Activated gamma-delta T cell treated with Interleukin-2 at 50 U/mL for 16 hours (primary cell): ENCODE measurements at places on chromosomes 1 and 21.

DNA sequence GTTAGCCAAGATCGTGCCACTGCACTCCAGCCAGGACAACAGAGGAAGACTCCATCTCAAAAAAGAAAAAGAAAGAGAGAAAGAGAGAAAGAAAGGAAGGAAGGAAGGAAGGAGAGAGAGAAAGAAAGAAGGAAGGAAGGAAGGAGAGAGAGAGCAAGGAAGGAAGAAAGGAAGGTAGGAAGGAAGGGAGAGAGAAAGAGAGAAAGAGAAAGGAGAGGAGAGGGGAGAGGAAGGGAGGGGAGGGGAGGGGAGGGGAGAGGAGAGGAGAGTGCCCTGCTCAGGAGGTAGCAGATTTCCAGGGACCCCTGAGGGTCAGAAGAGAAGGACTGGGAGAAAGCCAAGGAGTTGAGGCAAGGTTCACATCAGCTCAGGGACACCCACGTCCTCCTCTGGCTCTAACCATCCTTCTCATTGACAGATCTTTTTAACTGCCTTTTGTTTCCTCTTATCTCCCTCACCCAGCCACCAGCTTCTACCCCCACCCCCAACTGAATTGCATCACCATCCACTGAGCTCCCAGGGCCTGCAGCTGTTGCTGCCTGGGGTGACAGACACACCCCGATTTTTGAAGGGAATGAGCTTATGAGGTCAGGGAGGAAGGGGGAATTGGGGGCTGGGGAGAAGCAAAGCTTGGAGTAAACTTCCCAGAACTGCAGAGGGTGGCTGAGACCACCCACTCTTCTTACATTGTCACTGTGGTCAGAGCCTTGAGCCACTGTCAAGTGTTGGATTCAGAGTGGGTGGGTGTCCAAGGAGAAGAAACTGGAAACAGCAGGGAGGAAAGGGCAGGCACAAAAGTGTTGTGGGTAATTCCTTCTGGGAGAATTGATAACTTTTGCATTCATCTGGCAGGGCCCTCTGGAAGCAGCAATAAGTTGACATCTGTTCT is 91.6 kb downstream of the GLUL start:
- no peak for DNase-seq

DNA sequence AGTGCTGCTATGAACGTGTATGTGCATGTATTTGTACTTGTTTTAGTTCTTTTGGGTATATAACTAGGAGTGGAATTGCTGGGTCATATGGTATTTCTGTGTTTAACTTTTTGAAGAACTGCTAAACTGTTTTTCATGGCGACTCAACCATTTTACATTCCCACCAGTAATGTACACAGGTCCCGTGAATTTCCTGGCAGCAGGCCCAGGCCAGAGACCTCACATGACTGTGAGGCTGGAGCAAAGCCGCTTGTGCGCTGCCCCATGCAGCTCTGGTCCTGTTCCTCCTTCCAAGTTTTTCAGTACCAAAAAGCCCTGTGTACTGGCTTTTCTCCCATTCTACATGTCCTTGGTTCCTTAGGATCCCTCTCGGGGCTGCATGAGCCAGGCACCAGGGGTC is 29.6 kb downstream of the ACOT11 start:
- no peak for DNase-seq

DNA sequence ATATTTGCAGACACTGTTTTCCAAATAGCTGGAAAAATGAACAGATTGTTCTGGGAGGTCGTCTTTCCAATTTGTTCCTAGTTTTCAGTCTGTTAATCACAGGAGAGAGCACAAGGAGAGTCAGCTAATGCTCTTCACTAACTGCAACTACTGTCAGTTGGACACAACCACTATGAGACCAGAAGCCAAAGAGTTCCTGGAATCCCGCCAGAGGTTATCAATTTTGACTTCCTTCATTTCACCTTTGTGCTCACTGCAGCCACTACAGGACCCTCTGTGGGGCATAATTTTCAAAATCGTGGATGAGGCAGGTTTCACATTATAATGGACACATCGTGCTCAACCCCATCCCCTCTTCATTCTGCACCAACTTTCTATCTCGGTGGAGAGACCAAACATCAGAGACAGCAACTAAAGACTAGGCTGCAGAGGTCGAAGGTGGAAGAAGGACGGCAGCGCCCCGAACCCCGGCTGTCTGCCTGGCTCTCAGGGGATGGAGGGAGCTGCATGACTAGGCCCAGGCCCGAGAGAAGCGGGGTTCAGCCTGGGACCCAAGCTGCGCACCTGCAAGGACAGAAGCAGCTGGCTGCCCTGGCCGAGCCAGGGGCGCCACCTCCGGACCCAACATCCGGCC is 602 bp downstream of the KIAA0319L start:
- no peak for DNase-seq

DNA sequence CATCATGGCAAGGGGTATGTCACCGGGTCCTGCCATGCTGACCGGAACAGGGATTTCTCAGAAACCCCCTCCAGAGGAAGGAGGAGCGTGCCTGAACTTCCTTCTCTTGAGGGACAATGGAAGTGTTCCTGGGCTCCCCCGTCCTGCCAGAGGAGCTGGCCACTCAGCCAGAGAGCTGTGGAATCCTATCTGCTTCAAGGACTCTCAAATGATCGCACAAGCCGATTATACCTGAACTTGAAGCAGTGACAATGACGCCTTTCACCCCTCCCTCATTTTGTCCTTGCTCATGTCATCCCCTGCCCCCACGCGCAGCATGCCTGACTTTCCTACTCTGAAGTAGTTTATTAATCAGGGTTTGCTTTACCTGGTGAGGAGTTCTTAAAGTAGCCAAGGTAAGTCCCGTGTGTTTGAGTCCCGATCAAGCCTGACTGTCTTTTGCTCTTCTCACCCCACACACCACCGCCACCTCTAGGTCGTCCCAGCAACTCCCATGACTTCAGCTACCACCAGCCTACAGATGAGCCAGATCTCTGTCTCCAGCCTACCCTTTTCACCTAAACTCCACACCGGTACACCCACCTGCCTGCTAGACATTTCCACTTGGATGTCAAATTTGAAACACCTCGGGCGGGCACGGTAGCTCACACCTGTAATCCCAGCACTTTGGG is 25.0 kb upstream of the PRELP start:
- no peak for DNase-seq

DNA sequence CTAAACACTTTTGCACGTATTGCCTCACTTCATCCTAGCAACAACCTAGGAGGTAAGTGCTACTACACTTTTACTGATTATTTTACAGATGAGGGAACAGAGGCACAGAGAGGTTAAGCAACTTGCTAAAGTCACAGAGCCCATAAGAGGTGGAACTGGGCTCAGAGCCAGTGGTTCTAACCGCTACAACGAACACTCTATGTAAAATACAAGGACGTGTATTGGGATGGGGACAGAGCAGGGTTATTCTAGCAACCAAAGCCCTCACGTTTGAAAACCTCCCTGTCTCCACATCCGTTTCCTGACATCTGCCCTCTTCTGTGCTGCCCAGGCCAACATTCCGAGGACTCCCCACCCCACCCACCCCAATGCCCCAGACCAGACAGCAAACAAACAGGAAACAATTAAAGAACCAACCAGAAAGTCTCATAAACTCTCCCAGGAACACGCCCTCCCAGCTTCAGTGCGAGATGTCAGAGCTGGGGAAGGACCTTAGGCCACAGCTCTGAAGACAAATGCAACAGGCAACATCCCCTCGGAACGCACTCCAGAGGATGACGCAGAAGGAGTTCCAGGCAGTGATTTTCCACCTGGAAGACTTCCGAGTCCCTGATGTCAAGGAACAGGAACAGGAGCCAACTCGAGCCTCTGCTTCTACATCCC is 41.1 kb downstream of the GLIS1 start:
- no peak for DNase-seq

DNA sequence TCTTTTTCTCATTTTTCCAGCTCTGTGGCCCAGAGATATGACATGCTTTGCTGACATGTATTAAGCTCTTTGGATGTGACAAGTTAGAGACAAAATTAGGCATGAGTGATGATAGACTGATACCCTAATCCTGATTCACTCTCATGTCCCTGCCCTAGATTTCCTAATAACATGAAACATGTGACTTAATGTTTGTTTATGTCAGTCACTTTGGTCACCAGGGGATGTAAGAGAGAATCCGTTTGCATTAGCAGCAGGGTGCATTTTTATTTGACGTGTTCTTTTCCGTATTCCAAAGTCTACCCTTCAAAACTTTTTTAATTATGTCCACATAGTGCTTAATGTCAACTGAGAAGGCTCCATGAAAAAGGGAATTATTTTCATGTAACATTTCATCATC is 192.4 kb downstream of the HMCN1 start:
- no peak for DNase-seq

DNA sequence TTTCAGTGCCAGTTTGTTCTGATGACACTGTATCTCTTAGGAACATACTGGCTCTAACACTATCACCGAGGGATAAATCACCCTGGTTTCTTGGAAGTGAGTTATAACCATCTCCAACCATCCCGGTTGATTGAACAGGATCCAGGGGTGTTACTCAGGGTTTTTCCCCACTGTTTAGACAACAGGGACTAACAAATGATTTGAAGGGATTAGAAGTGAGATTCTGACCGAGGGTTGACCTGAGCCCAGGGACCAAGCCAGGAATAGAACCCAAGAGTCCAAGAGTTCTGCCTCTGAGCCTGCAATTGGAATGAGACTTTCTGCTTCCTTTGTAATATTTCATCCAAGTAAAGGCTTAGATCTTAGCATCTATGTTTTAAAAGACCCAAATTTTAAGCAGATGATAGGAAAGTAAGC is 154.0 kb downstream of the DHRS3 start:
- no peak for DNase-seq

- no peak for DNase-seq
Observed at GRCh38 chr1:78383923-78384322, 106.9 kb upstream of the PTGFR start.

DNA sequence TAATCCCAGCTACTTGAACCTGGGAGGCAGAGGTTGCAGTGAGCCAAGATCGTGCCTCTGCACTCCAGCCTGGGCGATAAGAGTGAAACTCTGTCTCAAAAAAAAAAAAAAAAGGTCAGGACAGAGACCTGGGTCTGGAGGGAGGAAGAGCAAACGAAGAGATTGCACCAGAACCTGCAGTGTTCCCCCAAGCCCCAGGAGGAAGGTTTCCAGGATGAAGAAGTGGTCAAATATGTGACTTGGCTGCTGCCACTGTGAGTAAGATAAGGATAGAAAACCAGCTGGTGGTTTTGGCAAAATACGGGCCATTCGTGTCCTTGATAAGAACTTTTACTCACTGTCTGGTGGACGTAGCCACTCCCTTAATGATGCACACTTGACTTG is 42.2 kb downstream of the CLDN14 start:
- no peak for DNase-seq
